ENCODE measurements at places on chromosomes 4 and X.

DNA sequence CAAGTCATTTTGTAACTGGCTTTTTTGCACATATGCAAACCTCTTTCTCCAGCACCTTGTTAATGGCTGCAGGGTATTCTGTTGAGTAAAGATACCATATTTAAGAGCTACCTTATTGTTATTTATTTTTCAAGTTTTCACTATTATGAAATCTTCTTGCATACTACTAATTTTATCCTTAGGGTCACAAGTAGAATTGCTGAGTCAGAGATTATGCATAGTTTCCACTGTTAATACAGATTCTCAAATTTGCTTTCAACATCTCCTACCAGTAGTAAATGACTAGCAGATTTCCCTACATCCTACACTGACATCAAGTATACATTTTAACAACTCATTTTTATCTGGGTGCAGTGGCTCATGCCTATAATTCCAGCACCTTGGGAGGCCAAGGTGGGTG, 112.6 kb downstream of the RELL1 start:
- no peak for DNase-seq

DNA sequence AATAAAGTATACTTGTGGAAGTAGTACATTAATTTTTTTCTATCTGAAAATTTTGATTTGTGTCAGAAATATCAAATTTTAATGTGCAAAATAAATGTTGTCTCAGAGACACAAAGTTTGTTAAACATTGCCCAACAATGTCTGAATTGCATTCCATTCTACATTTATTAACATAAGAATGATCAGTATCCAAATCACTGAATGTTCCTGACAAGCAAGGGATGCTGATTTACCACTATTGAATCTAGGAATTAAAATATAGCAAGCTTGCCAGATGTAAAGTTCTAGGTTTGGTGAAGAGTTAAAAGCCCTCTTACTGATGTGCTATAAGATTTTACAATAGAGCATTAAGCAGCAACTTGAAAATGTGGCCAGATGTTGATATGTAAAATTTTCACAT, 489.2 kb upstream of the CTSO start:
- no peak for DNase-seq

GRCh38 chrX:110086162-110086915, 83.4 kb downstream of the TMEM164 start:
- DNase-seq, result no peak

GRCh38 chrX:84340968-84341367, 153.0 kb upstream of the RPS6KA6 start:
- DNase-seq, result no peak

DNA sequence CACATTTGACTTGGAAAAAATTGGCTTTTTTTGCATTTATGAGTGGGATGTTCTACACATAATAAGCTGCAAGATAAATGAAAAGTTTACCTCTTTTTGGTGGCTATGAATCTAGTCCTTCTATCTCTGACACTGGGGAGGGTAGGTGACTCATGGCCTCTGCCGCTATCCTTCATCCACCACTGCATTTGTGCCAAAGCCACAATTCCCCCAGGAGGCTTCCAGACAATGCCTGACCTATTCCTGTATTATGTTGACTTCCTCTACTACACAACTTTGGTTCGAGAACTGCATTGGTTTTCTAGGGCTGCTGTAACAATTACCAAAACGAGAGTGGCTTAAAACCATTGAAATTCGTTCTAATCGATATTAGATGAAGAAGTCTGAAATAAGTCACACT, 245.6 kb downstream of the TRAM1L1 start:
- no peak for DNase-seq

GRCh38 chr4:47194036-47194737, 162.8 kb downstream of the GABRB1 start:
- no peak for DNase-seq

- DNase-seq, result no peak
Measured at GRCh38 chr4:72893354-72894066, 176.0 kb downstream of the COX18 start.

GRCh38 chr4:124529131-124529530, 183.4 kb downstream of the ANKRD50 start:
- DNase-seq, result no peak

GRCh38 chrX:47360423-47361179, 9.8 kb upstream of the ZNF157 start:
- no peak for DNase-seq

DNA sequence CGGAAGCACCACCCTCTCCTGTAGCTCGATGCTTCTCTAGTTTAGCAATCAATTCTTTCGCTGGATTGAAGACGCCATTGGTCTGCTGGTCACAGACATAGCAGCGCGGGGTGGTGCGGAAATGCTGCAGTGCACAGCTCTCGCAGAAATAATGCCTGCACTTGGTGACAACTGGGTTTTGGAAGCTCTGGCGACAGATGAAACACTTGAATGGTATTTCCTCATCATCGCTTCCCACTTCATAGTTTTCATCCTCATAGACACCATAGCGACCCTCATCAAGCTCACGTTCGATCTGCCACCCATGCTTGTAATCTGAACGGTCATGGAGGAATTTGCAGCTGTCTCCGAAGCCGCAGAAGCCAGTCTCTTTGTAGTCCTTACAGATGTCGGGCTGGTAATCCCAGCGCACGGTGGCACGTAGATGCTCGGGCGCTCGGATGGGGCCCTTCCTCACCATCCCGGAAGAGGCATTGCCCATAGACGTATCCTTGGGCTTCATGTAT, 854 bp downstream of the RNF113A start:
- DNase-seq, result no peak

GRCh38 chr4:73139991-73140390, 70.5 kb upstream of the COX18 start:
- DNase-seq, result no peak

- DNase-seq, result no peak
Measured at GRCh38 chr4:3193531-3194203, 55.3 kb upstream of the MSANTD1 start.

GRCh38 chr4:21410372-21410771, 538.2 kb downstream of the KCNIP4 start:
- no peak for DNase-seq

DNA sequence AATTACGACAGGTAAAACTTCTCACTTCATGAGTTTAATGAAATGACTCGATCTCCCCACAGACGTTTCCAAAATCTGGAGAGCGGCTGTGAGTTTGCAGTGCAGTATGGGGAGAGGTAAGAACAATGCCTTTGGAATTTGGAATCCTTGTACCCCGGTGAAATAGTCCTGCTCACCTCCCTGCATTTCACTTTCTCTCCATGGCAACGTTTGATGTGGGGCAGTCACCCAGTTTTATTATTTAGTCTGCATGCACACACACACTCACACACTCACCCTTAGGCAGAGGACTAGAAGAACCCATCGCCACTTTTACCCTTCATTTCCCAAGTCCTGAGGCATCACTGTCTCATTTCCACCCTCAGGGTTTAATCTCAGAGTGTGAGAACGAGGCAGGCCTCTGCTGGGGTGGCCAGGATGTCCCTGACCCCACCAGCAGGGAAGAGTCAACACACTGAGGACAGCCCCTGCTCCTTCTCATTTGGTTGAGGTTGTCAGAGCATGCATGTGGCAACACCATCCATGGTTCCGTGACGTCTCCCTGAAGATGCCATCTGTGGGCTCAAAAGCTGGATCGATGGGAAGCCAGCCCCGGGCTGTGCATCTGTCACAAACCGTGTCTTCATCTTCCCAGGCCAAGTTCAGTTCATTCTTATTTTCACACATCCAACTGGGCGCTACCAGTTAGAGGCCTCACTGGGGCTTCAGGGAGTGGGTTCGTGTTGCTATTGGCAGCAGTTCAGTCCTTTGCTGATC, 119.8 kb upstream of the TRIM2 start:
- DNase-seq, result no peak

DNA sequence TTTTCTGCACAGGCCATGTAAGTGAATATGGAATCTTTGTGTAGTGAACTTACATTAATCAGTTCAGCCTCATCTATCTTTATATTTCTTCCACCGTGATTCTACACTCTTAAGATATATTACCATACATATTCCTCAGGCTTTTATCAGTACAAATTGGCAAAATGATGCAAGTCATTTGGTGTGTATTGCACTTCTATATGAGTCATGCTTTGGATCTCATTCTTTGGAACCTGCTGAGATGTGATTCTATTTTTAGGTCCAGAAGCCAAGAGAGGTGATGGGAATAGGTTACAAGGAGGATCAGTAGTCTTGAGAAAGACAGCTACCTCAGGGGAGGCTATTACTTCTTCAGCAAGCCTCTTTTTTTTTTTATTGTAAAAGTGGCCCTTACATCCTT, 204.4 kb downstream of the ZNF330 start:
- no peak for DNase-seq

GRCh38 chrX:10582945-10583344, 37.4 kb downstream of the MID1 start:
- no peak for DNase-seq

GRCh38 chr4:76568262-76568661, 133.2 kb downstream of the SHROOM3 start:
- no peak for DNase-seq

DNA sequence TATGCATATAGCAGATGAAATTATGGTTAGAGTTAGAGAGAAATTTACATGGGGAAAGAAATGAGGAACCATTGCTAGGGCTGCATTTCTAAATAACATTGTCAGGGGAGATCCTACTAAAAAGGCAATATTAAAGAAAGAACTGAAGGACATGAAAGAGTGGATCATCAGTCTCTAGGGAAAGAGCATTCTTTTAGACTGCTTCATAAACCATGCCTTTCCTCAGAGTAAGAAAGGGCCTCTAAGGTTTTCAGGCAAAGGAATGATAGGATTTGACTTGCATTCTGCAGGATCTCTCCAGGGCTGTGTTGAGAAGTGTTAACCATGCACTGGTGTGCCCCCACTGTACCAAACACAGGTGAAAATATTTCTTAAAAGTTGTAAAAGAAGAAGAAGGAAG, 385.4 kb upstream of the MAD2L1 start:
- no peak for DNase-seq

DNA sequence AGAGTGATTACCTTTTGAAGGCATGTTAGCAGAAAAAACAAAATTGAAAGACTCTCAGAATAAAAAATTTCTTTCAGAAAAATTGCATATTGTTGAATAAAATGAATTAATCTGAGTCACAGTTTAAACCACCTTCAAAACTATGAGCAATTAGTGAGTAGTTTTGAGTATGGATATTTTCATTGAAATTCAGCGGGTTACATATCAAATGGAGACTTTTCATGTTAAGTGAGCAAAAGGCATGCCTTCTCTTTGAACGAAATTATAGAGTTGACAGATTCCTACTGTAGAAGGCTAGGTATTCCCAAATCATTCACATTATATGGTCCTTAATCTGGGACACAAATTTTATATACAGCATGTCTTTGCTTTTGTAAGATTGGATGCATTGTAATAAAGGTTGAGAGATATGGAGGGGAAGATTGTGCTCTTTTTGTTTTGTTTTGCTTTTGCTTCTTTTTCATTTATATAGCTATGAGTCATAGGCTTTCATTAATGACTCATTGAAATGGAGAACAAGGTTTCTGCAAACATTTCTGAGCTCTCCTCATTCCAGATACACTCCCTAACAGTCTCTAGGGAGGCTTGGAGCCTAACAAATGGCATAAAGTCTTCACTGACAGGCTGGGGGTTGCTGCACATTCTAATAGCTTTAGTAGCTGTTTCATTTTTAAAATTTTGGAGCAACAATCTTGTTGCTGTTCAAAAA, 21.6 kb downstream of the PCDH18 start:
- DNase-seq, result no peak

DNA sequence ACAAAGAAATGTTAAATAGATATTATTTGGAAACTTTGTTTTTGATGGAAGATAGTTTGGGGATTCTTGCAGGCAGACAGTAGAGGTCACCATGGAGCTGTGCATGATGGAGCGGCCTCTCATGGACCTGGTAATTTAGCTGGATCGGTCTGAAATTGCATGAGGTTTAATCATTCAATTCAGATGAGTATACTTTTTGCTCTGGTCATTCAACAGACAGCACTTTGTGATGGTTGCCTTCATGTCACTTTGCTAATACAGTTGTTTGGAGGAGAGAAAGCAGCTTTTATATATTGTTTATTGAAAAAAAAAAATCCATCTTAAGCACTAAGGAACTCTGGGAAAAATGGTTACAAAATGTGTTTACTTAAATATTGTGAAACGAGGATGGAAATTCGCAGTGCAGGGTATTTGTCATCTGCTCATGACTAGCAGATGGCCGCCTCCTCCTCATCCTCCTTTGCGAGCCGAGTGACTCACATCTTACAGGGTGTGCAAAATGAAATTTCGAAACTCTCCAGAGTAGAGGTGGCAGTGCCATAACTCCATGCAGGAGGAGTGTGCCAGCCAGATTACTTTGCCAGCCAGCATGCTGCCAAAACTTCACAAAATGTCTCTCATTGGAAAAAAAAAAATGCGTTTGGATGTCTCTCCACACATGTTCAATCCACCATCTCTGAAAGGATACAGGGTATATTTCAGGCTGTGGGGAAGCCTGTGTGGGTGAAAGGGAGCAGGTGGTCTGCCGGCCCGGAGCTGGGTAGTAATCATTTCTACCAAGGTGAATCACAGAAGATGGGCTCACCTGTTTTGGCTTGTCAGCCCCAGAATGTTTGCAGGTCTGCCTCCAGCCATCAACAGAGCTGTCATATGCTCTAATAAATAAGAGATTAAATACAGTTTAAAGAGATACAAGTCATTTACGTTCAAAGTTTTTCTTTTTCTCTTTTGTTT, 314.9 kb upstream of the DIPK2B start:
- DNase-seq, result no peak

- DNase-seq, result no peak
Measured at GRCh38 chr4:123167931-123168330, 228.7 kb upstream of the SPRY1 start.

- no peak for DNase-seq
Measured at GRCh38 chrX:11398139-11398538, 104.9 kb downstream of the AMELX start.
